CD4-positive, alpha-beta T cell treated with Interleukin-1 beta for 1 hour (primary cell): ENCODE measurements at places on chromosomes 6 and 20.

GRCh38 chr6:146915671-146916127, 288.5 kb upstream of the STXBP5 start:
- no peak for DNase-seq

GRCh38 chr20:36298795-36299339, 7.3 kb upstream of the DLGAP4 start:
- no peak for DNase-seq

DNA sequence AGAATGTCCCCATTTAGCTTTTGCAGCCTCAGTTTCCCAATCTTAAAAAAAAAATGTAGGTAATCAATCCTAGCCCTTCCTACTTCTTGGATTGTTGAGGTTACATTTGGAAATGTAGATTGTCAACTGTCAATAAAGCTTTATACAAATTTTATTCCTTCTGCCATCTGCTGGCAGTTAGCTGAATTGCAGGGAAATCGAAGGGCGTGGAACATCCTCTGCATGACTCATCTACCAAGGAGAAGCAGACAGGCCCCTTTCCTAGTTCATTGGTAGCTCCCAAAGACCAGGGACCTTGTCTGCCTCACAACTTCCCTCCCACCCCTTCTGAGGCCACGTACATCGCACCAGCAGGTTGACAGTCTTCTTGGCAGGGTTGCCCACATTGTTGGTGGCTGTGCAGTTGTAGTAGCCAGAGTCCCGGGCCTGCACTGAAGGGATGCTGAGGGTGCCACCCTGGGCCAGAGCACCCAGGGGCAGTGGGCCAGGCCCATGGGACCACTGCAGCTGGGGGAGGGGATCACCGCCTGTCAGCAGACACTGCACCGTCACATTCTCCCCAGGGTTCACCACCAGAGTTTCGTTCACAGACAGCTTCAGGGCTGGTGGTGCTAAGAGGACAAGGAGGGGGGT, 43.6 kb downstream of the MDGA1 start:
- DNase-seq: peak; percentile 48

GRCh38 chr6:169112483-169113320, 140.9 kb downstream of the THBS2 start:
- no peak for DNase-seq

DNA sequence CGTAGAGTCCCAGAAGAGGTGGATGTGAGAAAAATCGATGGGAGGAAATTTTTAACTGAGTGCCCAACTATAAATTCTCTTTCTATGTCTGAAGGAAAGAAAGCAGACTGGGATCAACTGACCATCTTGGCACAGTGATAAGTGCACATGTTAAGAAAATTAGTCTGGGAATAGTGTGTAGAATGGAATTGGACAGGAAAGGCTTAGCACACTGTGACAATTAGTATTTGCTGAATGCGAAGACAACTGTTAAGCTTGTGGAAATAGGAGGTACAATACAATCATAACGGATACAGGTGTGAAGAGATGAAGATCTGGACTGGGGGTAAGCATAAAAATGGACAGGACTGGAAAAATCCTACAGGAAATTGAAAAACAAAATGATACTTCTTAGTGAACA, 114.3 kb downstream of the FAM50B start:
- no peak for DNase-seq

DNA sequence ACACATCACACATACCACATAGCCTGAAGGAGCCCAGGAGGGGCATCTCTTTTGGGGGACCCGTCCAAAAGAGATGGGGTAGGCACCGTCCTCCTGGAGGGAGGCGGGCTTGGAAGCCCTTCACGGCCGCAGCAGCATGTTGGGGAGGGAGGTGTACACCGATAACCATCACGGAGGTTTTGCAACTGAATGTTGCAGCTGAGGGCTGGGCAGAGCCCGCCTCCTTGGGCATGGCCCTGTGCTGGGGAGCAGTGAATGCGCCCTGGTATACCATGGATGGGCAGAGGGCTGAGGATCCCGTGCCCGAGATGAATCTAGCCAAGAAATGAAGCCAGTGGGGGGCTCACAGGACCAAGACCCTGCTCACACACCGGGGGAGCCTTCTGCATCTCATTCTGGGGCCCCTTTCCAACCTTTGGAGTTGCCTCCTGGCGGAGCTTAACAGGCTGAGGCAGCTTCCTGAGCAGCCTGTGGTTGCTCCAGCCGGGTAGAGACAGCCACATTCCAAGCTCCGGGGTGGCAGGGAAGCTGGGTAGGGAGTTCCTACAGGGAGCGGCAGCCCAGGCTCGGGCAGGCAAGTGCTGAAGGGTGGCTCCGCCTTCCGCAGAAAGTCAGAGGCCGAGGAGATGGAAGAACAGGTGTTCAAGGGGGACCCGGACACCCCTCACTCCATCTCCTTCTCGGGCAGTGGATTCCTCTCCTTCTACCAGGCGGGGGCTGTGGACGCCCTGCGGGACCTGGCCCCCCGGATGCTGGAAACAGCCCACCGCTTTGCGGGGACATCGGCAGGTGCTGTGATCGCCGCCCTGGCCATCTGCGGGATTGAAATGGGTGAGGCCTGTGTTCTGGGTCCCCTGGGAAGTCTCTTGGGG, at the start of gene PNPLA1:
Gene PNPLA1 (plus strand): TSS at position 227 of the 872 bp plus-strand sequence. CDS start 400 bp downstream, at position 627.
- no peak for DNase-seq

DNA sequence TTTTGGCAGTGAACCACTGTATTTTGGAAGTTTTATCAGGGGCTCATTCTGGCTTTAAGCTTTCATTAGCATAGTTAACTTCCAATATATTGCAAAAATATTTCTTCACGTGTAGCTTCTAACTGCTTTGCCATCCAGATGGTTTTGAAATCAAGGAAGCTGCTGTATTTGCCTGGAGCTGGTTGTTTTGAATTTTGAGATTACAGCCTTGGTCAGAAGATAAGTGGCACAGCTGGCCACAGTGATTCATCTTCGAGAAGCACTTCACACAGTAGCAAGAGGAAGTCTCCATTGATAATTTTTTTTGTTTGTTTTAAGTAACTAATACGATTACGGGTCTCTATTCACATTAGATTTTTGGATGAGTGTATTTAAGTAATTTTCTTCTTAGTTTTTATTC, 3.8 kb downstream of the APCDD1L start:
- no peak for DNase-seq

DNA sequence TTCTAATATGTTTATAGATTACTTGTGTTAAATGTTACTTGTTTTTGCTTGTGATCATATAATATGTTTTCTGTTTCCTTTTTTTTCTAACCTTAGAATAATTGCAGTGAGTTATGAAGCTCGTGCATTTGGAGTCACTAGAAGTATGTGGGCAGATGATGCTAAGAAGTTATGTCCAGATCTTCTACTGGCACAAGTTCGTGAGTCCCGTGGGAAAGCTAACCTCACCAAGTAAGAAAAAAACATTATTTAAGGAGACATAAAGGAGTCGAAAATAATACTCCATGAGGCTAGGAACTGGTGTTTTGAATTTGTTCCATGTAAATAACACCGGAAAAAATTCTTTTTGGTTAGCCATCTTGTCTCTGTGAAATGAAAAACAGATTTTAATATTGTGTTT, 6.9 kb downstream of the POLH start:
- no peak for DNase-seq
